Kidney glomerular epithelial cell (primary cell): ENCODE measurements at places on chromosomes 3 and 15.

- DNase-seq: no peak
Measured at GRCh38 chr3:48215466-48215865, 7.8 kb upstream of the CAMP start.

DNA sequence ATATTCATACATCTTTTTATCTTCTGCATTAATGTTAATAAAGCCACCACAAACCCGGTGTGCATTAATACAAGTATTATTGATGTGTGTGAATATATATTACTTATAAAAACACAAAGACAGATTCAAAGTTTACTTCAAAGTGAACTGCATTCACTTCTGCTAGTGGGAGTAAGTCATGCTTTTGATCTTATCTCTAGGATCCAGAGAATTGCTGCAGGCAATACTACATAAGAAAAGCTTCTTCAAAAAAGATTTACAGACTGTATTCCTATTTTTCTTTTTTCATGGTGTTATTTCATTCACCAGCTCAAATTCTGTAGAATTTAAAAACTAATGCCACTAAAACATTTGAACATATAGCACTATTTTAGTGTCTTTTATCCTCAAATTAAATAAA, 87.5 kb upstream of the CBLB start:
- no peak for DNase-seq

GRCh38 chr3:5133239-5134018, 11.3 kb downstream of the ARL8B start:
- DNase-seq: no peak

GRCh38 chr15:31357148-31357547, 30.5 kb downstream of the KLF13 start:
- DNase-seq: no peak

- DNase-seq: no peak
Measured at GRCh38 chr15:101013201-101013550, 94.0 kb downstream of the LRRK1 start.

DNA sequence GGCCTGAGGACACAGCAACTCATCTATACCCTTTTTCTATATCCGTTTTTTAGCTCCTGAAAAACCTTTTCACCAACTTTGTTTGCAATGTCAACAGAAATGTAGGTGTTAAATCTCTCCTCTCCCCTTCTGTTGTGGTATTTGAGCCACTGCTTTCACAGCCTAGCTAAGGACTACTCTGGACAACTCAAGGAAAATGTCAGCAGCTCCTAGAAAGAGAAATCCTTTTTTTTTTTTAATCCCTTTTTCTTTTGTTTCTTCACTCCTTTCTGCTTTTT, 176.6 kb downstream of the KLHL25 start:
- no peak for DNase-seq

DNA sequence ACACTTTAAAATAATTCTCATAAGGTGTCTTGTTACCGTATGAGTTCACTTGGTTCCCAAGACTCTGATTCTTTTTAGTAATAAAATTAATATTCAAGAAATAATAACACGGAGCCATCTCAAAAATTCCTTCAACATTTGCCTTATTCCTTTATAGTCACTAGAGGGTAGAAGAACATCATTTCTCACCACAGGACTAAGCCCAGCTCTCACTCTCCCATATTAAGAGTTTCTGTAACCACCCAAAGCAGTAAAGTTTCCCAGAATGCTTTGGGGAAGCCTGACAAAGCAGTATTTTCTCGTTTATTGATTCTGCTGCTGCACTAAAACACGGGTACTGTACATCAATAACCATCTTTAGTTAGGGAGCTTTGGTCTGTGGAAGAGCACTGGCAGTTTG, 114.9 kb downstream of the MCTP2 start:
- DNase-seq: no peak

- peak; percentile 81 for DNase-seq
Measured at GRCh38 chr3:71341721-71342120, 241.8 kb downstream of the FOXP1 start.

- DNase-seq: peak; percentile 94
Measured at GRCh38 chr15:38398134-38398533, 55.8 kb upstream of the FAM98B start.

- DNase-seq: no peak
Measured at GRCh38 chr15:85780225-85780985, 14.3 kb downstream of the KLHL25 start.

GRCh38 chr3:107806536-107806935, 283.8 kb downstream of the BBX start:
- no peak for DNase-seq

- DNase-seq: no peak
Measured at GRCh38 chr3:153897842-153898241, 223.3 kb upstream of the ARHGEF26 start.

DNA sequence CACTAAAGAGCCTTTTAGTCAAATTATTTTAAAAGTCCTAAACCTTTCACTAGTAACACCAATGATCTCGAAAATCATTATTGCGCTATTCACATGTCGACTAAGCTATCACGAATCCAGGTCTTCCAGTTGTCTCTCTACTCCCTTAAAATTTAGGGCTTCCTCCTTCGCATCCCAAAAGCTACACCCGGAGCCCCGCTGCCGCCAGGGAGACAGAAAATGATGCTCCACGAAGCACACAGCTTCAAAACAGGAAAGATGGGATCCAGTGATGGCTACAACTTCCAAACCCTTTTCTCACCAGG, 253 bp downstream of the IFT80 start:
- DNase-seq: no peak

DNA sequence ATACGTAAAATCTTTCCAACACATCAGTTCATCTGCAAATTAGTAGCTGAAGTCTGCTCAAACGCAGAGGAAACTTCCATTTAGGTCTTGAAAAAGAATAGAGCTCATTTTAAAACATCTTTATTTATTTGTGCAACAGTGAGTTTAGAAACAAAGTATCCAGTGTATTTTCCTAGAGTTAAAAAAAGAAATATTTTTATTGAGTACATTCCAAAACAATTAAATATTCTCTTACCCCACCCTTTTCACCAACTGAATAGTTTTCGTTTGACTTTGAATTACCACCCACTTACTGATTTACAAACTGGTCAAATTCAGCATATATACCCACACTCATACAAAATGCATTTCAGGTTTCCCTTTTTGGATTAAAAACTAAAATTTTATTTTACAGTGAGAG, 104.7 kb downstream of the ZBTB20 start:
- no peak for DNase-seq

- DNase-seq: peak; percentile 23
Measured at GRCh38 chr3:55879901-55880331, 392.8 kb upstream of the WNT5A start.

GRCh38 chr3:16307832-16308531, 43.0 kb downstream of the OXNAD1 start:
- DNase-seq: no peak

DNA sequence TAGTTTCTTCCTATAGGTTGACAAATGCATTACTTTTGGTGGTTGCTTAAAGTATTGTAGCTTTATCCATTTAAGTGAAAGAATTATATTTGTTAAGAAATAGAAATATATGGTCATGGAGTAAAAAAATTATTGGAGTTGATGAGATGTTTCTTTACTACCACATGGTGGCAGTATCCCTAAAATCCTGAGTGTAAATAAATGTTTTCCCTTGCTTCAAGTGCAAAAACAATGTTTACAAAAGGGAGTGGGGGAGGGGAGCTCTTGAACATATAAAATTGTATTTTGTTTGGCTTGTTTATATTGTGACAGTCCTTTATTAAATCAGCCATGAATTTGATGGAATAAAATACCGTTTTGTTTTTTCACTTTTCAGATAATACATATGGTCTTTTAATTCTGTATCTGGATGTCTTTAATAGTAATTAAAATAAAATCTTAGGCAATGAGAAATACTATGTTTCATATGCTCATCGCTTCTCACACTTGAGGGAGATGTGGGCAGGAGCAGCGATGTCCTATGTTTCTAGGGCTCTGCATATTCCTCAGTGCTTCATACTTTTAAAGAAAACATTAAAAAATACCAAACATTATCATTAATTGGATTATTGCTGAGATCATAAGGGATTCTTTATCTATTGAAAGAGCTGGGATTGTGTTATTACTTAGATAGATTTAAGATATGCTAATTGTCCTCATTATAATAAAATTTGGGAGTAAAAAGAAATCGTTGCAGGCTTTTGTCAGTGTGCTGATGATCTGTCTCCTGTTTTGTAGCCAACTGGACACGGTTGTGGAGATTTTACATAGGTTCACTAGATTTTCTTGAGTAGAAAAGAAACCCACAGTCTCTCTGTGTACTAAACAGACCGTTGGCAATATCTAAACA, 349.7 kb downstream of the TUSC7 start:
- DNase-seq: peak; percentile 28

- no peak for DNase-seq
Measured at GRCh38 chr3:34377961-34378360, 579.5 kb downstream of the PDCD6IP start.

DNA sequence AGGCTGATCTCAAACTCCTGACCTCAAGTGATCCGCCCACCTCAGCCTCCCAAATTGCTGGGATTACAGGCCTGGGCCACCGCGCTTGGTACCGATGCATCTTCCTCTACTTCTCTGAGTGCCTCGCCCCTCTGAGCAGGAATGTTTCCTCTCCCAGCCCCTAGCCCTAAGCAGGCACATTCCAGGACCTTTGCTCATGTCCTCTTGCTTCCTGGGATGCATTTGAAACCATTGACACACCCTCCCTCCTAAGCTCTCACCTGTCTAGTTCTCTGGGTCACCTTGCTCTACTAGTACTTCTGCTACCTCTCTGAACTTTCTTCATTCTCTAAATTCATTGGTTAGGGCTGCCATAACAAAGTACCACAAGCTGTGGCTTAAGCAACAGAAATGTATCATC, 17.9 kb upstream of the UACA start:
- DNase-seq: no peak

DNA sequence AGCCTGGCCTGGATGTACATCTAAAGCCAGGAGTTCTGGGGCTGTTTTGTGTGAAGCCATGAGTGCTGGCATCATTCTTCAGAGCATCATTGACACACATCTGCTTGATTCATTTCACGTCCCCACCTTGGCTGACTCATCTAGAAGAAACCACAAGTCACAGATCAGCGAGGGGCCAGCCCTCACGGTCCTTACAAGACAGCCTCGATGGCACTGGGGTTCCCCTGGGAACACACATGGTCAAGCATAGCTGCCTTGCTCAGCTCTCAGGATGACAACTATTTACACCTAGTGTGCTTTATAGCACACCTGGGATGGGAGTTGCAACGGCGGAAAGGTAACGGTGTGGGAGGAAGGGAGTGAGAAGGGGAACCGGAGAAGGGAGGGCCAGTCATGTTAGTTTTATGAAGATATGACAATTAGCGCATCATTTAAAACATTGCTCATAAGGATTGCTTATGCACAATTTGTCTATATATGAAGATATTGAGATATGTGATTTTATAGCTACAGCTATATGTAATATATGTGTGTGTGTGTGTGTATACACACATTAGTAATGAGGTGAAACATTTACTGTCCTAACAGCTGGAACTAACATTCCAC, 227.1 kb downstream of the RPLP1 start:
- no peak for DNase-seq

DNA sequence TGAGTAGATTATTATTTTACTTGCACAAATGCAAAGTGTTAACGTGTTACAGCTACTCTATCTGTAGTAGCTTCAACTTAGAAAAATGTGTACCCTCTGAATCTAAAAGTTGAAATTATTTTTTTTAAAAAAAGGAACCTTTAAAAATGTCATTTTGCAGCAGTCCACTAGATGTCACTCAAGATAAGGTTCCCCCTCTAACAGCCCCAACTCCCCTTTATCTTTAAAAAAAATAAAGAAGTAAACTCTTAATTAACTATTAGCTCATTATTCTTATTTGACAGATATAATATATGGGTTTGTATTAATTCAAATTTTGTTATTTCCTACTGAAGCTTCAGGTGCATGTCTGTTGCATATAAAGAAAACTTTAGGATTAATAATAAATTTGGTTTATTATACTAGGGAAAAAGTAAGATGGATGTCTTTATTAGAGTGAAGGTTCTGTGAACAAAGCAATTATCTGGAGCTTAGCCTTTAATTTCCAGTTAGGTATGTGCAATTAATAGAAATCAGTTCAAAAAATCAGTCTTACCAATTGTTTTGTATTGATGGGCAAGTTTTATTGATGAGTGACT, 288.5 kb downstream of the VGLL3 start:
- peak; percentile 18 for DNase-seq

- DNase-seq: no peak
Measured at GRCh38 chr3:170324962-170325361, 32.6 kb upstream of the SKIL start.

- peak; percentile 24 for DNase-seq
Measured at GRCh38 chr15:72994534-72995177, 57.6 kb upstream of the NEO1 start.

DNA sequence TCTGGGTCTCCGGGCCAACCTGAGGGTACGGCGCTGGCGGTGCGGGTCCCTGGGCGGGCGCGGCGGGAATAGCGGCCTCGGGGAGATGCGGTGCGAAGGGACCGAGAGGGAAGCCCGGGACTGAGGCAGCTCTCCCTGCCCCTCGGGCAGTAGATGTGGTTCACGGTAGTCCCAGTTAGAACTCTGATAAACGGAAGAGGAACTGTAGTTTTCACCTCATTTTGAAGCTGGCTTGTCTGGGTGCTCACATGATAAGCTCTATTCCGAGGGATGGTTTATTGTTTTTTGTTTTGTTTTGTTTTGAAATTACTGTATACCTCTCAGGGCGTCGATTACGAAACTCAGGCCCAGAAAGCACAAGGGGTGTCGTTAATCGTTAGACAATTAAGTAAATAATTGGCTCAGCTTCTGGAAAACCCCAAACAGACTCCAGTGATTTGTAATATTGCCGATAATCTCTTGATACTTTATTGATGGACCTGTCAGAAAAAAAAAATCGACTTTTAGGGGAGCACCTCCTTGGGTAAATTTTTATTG, 413 bp downstream of the NUSAP1 start:
- DNase-seq: peak; percentile 62

GRCh38 chr3:159620873-159621272, 367.8 kb upstream of the IL12A start:
- DNase-seq: peak; percentile 76

- DNase-seq: no peak
Measured at GRCh38 chr15:43915631-43916325, 89.0 kb downstream of the WDR76 start.

GRCh38 chr3:175484666-175485065, 625.5 kb downstream of the NAALADL2 start:
- no peak for DNase-seq

DNA sequence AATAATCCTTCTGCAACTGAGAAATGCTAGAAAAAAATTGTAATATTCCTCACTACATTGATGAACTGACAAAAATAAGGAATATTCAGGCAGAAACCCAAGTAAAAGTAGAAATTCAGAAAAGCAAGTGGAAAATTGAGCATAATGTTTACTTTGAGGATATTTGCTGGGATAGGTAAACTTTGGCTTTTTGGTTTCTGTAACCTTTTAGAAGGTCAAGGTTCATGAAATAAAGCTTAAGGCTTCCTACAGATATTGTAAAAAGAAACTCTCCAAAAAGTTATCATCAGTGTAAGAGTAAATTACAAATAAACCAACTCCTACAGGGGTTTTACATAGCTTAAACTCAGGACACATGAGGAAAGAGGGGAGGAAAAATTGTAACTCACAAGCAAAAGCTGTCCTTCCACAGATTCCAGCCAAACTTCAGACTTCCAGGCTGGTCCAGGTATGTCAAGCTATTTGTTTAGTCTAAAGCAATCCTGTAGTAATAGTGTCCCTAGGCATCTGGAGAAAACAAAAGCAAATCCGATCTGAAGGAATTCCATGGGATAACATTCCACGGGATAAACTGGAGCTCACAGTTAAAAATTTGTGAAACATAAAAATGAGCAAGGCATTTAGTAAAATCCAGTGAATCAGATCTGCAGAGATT, 21.1 kb downstream of the C3orf70 start:
- no peak for DNase-seq
